ENCODE measurements at places on chromosomes 11 and 22.
A peak's percentile ranks its signal among the peaks of the same experiment; 100 is the strongest.

DNA sequence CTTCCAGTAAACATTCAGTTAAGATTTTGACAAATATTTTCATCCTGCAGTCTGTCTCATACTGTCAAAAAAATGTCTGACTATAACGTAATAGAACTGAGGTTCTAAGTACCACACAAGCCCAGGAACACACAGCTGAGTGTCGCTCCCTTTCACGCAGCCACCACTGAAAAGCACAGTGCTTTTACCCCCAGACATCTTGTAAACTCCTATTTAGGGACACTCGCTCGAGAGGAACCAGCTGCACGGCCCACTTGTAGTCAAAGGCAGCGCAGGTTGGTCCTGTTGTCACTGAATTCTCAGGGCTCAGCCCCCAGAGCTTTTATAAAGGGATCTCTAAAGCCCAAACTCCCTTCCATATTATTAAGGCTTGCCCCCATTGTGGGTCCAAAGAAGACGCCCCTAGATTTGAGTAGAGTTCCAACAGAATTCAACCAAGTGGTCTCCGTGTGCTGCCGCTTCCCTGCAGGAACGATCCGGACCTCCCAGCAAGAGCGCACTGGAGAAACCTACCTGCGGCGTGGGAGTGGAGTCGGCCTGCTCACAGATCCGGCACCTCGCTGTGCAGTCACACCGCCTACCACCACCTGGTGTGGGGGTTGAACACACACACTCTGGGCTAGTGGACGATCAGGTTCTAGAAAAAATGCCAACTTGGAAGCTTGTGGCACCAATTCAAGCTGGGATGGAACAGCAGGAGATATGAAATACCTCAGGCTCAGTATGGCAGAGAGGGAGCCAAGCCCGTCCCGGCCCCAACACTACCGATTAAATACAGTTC is 23.4 kb downstream of the ASPHD2 start:
- DNase-seq: no peak

- no peak for DNase-seq
Measured at GRCh38 chr11:12164061-12165014, 53.9 kb downstream of the MICAL2 start.

GRCh38 chr11:96390488-96390792 is 627 bp downstream of the JRKL start:
- DNase-seq: no peak

- no peak for DNase-seq
Measured at GRCh38 chr11:3189886-3190583, 24.9 kb upstream of the OSBPL5 start.

GRCh38 chr22:20459152-20459542 is 21.5 kb upstream of the SCARF2 start:
- DNase-seq: no peak

DNA sequence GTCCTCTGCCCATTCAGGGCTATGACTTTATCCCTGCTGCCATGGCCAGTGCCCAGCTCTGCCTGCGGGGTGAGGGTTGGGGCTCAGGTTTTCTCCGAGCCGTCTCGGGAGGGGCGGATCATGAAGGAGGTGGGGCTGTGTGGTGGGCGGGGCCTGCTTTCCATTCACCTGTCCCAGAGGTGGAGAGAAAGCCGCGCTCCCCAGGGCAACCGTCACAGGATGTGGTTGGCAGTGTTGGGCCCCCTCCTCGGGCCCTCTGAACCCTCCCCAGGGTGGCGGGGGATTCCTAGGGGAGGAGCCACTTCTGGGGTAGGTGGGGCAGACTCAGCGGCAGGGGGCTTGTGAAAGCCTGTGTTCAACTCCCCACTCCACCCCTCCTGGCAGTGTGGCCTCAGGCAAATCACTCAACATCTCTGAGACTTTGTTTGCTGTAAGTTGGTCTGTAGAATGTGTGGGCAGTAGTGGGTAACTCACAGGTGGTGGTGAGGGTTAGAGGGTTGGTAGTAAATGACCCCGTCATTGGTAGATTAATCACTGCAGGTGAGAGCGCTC is 50.3 kb downstream of the CD6 start:
- no peak for DNase-seq

GRCh38 chr22:23274891-23275694 is 94.8 kb downstream of the BCR start:
- no peak for DNase-seq

GRCh38 chr11:45879803-45880686 is 5.4 kb upstream of the MAPK8IP1 start:
- peak; percentile 64 for DNase-seq
